Tibial nerve (tissue), 4 donors: ENCODE measurements at places on chromosomes 4 and X.

DNA sequence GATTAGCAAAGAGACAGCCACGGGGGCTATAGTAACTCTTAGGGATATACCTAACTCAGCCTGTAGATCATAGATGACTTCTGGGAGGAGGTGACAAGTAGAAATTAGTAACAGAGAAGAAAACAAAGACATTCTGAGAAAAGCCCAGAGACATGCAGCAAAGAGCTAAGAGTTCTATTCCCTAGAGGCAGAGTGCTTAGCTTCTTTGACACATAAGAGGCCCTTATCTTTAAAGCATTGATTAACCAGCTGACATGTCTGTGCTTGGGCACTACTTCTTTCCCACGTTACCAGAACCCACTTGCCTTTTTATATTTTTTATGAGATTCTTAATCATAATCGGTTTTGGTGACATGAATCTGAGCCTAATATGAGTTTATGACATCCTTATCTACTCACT, 179.5 kb downstream of the GABRB1 start:
- DNase-seq = no peak

DNA sequence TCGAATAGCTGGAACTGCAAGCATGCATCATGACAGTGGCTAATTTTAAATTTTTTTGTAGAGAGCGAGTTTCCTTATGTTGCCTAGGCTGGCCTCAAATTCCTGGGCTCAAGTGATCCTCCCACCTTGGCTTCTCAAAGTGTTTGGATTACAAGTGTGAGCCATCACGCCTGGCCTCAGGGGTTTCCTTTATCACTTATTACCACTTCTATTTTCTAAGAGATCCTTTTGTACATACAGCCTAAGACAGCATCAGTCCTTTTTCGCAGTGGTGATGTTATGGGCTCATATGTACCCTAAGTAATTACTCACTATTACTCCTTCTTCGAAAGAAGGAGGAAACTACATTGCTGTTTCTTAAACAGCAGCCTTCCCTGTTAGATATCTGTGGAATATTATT, 54.1 kb upstream of the CDKN2AIP start:
- DNase-seq = no peak

- DNase-seq = no peak
Observed at GRCh38 chrX:148728901-148729300, 228.5 kb downstream of the AFF2 start.

DNA sequence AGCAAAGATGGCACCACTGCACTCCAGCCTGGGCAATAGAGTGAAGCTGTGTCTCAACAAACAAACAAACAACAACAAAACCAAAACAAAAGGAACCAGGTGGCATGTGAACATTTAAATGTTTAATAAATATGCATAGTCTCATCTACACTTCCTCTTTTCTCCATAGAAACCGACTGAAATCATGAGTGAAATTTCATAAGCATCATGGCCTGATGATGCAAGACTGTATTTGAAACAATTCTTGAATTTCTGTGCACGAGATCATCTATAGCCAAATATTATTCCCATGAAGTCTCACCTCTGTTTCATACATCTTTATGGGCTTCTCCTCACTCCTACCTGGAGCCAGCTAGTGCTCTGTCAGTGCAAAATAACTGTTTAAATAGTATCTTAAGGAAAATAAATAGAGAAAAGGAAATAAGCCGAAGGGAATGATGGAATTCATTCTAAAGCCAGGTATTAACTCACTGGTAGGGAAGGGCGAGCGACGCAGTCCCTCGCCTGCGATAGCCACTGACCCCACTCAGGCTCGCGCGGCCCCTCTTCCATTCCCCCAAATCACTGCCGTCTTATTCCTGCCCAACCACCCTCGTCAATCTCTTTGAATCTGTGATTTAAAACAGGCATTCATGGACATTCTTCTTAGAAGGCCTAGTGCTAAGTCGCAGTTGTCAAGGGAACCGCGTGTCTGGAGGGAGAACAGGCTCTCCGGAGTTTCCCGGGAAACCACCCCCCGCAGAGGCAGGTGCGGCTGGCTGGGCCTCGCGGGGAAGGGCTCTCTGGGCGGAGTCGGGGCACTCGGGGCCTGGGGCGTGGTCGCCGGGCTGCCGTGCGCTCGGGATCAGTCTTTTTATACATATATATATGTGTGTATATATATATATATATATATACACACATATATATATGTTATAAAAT, 52.4 kb upstream of the TRIM2 start:
- DNase-seq = no peak

- DNase-seq = no peak
Observed at GRCh38 chr4:1984406-1985191, 24.2 kb downstream of the NELFA start.

DNA sequence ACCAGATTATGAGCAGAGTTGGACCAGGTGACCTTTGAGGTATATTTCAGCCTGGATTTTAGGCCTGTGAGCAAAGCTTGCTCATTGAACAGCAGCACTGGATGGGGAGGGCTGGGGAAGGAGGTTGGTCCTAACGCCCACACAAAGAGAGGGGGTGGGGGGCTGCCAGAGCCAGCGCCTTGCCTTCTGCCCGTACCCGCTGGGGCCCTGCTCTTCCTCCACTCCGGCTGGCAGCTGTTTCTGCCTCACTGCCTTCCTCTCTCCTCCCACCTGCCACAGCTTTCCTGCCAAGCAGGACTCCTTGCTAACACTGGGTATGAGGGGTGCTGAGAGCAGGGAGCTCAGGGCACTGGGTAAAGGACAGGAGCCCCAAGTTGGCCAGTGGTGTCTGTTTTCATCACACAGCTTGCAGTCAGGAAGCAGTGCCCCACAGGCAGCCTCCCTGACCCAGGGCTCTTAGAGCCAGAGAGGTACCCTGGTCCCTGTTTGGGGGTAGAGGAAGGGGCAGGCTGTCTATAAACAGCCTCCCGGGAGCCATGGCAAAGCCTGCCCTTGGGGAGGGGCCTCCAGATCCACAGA, 6.1 kb downstream of the NALF2 start:
- no peak for DNase-seq

DNA sequence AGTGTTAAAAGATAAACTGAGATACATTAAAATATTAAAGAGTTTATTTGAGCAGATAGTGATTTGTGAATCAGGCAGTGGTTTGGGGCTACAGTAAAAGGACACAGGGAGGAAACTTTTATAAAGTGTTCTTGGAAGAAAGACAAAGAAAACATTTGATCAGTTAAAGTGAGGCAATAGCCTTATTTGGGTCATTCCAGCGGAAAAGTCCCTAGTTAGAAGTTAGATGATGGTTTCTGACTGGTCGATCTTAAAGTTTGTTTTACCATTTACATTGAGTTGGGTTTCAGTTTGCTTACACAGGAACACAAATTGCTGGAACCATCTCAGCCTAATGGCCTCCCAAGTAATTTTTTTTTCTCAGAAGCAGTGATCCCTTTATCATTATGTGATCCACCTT, 69.7 kb downstream of the PPP1R2C start:
- DNase-seq = no peak
